ENCODE measurements at places on chromosomes 2 and 18. TPM values are rescaled to one million over a fixed set of nuclear protein-coding genes. Genes with fewer than 3 reads are reported as not detected.
A peak's percentile ranks its signal among the peaks of the same experiment; 100 is the strongest.

DNA sequence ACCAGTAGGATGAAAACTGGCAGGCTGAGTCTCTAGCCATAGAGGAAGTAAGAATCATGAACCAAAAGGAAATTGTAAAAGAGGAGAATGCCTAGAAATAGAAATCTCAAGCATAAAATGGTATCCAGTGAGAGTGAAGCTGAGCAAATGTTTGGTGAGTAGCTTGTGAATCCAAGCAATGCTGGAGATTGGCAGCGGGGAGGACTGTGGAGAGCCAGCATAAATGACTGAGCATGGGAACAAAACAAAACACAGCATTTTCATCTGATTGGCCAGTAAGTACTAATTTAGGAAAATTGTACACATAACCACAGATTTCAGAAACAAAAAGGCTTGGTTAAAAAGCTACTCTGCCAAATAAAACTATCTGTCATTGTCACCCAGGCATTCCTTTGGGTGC is 390.0 kb downstream of the STK39 start:
- no peak for DNase-seq
- H3K27ac ChIP-seq: no peak overlapping the region
- H3K4me3 ChIP-seq: no peak overlapping the region
- no peaks in the 10 kb centered on the region for H3K27me3 ChIP-seq
- no peaks in the 10 kb centered on the region for H3K36me3 ChIP-seq
- H3K4me1 ChIP-seq: no peaks in the 10 kb centered on the region

DNA sequence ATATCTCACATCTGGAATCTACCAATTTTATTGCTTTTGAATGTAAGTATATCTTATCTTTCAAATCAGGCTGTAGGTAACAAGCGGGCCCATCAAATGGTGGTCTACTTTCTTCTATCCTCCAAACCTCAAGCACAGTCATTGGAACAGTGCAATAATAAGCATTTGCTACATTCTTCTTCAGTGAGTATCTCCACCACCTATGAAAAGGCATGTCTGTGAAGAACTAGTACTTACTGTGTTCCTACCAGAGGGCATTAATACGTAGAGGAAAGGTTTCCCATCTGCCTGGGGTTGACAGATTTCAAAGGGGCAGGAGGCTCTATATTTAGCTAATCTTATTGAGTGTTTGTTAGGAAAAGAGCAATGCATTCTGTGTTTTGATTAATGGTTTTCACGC is 411.1 kb downstream of the NCKAP5 start:
- no peaks in the 10 kb centered on the region for H3K4me1 ChIP-seq
- H3K36me3 ChIP-seq: no peaks in the 10 kb centered on the region
- DNase-seq: no peak
- no peak overlapping the region for H3K27ac ChIP-seq

DNA sequence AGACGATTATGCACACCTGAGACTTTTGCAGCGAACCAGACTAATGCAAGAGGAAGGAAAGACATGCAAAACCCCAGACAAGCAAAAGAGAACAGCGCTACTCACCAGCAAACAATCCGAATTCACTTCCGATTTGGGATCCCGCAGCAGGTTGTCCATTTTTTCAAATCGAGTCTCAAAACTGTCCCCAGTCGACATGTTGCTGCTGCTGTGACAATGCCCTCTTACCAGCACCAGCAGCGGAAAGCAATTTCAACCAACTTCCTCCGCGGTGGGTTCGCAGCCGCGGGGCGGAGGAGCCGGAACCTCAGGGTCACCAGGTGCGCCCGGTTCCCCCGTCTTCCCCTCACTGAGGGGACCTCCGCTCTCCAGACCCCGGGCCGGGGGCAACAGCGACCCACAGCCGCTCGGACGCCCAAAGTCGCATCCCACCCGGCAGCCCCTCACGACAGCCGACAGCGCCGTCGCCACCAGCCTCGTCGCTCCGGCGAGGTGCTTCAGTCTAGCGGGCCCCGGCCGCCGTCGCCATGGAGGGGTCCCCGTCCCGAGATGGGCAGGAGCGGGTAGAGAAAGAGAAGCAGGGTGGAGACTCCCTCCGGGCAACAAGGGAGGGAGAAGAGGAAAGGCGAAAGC is 784 bp downstream of the ROCK1 start:
- peak overlapping the region; percentile 86 for H3K4me3 ChIP-seq
- H3K4me1 ChIP-seq: peaks cover 19% of the 10 kb centered on the region
- no peaks in the 10 kb centered on the region for H3K36me3 ChIP-seq
- DNase-seq: peak; percentile 42

DNA sequence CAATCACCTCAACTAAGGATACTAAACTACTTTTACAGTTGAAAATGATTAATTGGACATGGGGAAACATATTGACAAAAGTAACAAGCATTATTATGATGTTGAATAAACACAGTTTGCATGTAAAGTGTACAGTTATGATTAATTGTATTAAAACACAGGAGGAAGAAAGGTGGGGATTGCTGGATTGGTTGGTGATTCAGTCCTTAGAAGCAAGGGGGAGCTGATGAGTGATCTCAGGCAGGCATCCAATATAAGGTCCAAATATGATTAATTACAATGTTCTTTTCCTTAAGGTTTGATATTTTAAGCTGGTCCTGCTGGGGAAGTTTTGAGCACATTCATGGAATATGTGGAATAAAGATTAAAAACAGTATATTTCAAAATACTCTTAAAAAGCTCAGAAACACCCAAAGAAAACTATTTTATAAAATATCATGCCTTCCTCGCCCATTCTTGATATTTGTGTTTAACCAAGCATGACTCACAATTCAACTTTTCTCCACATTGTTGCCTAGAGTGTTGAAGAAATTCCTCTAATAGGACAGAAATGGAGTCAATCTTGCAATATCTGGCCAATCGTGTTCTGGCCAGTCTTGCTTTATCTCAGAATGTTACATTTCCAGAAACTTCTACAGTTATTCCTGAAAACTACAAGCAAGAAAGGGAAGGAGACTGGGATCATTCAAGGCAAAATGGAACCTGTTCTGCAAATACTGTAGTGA is 268.2 kb downstream of the RPIA start:
- H3K27me3 ChIP-seq: no peaks in the 10 kb centered on the region
- H3K4me1 ChIP-seq: no peaks in the 10 kb centered on the region
- H3K27ac ChIP-seq: no peak overlapping the region
- no peak for DNase-seq

DNA sequence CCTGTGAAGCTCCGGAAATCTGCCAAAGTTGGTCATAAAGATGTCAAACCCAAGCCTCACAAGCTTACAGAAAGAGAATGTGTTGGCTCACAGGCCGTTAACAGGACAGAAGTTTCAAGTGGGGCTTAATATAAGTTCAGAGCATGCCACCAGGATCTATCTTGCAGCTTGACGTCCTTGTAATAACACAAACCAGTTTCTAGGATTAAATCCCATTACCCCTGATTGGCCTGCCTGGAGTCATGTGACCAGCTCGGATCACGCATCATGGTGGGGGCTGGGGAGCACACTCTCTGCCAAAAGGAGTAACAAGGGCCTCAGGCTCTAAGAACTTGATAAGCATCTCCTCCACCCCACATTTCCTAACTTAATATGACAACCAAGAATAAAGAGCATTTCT is 38.9 kb upstream of the SCG2 start:
- H3K4me1 ChIP-seq: no peaks in the 10 kb centered on the region
- H3K4me3 ChIP-seq: no peak overlapping the region
- no peaks in the 10 kb centered on the region for H3K36me3 ChIP-seq
- H3K27ac ChIP-seq: no peak overlapping the region

DNA sequence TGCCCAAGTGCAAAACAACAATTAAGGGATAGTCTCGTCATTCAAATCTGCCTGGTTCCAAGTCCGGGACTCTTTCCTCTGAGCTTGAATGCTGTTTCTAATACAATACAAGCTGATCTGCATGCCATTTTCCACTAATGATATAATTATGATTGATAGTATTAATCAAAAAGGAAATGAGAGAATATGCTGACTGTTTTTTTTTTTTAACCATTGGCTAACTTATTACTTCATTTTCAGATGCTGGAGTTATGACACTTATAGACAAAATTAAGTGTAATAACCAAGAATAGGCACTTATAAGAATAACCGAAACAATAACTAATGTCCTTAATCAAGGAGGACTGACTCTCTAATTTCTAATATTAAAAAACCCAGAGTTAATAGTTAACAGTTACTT is 343.6 kb downstream of the LPIN1 start:
- no peaks in the 10 kb centered on the region for H3K27me3 ChIP-seq
- no peak overlapping the region for H3K4me3 ChIP-seq
- no peaks in the 10 kb centered on the region for H3K4me1 ChIP-seq
- no peak for DNase-seq

DNA sequence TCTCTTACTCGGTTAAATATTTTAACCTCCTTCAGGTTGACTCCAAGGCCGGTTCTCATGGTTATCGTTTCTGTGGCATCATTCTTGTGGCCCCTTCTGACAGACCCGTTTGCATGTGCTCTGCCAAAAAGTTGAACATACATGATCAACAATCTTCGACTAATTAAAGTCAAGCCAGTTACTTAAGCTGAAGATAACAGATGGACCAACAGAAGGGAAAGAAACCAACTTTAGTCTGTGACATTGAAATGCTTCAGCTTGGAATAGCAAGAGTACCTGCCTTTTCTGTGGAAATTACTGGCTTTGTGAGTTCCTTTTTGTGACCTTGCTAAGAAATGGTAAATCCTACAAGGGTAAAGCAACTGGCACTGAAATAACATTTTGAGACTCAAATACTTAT is 1429.1 kb downstream of the LRP1B start:
- no peaks in the 10 kb centered on the region for H3K4me1 ChIP-seq

DNA sequence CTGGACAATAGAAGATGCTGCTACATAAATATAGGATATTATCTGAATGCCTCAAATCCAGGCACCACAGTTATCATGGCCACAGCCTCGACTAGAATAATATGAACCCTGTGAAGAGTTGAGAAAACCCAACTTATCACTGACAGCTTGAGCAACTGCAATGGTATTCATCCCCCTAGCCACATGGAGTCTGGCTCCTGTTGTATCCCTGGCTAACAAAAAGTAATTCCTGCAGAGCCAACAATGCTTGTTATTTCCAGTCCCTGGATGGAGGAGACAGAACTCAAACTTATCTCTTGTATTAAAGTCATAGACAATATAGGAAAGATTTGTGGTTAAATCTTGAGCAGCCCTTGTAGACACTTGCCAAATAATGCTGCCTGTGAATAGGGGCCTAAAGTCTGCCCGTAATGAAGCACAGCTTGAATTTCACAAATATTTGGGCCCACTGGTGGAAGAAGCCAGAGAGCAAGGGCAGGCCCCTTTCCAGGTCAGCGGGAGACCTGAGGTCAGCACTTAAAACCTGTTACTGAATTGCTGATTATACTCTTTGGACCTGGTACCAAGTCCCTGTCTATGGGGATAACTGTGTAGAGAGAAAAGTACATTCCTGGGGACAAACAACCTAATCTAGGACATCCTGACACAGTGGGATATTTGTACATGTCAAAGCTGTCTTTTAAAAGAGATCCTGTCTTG is 28.4 kb upstream of the SUCLG1 start:
- H3K36me3 ChIP-seq: no peaks in the 10 kb centered on the region
- H3K4me3 ChIP-seq: no peak overlapping the region
- no peaks in the 10 kb centered on the region for H3K27me3 ChIP-seq
- H3K27ac ChIP-seq: no peak overlapping the region
- peaks cover 16% of the 10 kb centered on the region for H3K4me1 ChIP-seq

GRCh38 chr2:10946394-10946793 is 34.7 kb downstream of the KCNF1 start:
- H3K4me3 ChIP-seq: no peak overlapping the region
- H3K27me3 ChIP-seq: no peaks in the 10 kb centered on the region

DNA sequence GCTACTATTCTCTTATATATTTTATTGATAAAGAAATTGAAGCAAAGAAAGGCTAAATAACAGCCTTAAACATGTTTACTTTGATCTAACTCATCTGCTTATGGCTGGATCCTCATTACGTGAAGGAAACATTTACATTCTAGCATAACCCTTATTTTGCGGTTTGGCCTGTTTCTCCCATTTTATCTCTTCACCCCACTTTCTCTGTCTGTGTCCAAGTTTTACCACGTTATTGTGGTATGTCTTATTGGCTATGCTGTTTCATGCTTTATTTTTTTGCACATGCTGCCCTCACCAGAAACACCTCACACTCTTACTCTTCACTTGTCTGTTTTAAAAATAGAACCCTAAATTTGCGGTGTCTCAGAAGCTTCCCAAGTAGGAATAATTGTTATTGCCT is 78.5 kb downstream of the RPIA start:
- no peak overlapping the region for H3K27ac ChIP-seq
- no peaks in the 10 kb centered on the region for H3K36me3 ChIP-seq
- no peak for DNase-seq
- H3K27me3 ChIP-seq: peaks cover 2% of the 10 kb centered on the region

DNA sequence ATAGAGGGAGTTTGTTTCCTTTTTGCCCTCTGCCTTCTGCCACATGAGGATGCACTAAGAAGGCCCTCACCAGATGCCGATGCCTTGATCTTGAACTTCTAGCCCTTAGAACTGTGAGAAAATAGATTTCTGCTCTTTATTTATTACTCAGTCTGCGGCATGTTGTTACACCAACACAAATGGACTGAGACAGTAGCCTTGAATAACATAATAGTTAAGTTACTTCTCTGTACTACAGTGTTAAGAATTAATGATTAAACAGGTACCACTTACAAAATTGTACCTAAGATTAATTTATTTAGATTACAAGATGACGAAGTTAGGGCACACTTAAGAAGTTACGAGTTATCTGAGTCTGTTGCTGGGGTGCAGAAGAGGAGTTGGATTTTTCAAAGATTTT is 42.4 kb downstream of the EHBP1 start:
- H3K4me1 ChIP-seq: peaks cover 14% of the 10 kb centered on the region
- H3K36me3 ChIP-seq: no peaks in the 10 kb centered on the region
- no peaks in the 10 kb centered on the region for H3K27me3 ChIP-seq
- no peak overlapping the region for H3K4me3 ChIP-seq
- no peak overlapping the region for H3K27ac ChIP-seq
- DNase-seq: no peak

- H3K4me1 ChIP-seq: no peaks in the 10 kb centered on the region
- H3K27ac ChIP-seq: no peak overlapping the region
- no peaks in the 10 kb centered on the region for H3K27me3 ChIP-seq
- H3K36me3 ChIP-seq: no peaks in the 10 kb centered on the region
- H3K4me3 ChIP-seq: no peak overlapping the region
- peak; percentile 58 for DNase-seq
Observed at GRCh38 chr2:197274349-197274748, 36.2 kb downstream of the ANKRD44 start.

The PDK1 gene
- 12.7 TPM for total RNA-seq

The ATG16L1 gene
- 112 TPM for total RNA-seq

The CAPN14 gene
- total RNA-seq: 0.27 TPM

The MTCL1 gene
- 2.6 TPM for total RNA-seq

The IL36RN gene
- total RNA-seq: not detected

The CHN1 gene
- 7.8 TPM for total RNA-seq
